ENCODE measurements at places on chromosomes 2 and 18.
A peak's percentile ranks its signal among the peaks of the same experiment; 100 is the strongest.

DNA sequence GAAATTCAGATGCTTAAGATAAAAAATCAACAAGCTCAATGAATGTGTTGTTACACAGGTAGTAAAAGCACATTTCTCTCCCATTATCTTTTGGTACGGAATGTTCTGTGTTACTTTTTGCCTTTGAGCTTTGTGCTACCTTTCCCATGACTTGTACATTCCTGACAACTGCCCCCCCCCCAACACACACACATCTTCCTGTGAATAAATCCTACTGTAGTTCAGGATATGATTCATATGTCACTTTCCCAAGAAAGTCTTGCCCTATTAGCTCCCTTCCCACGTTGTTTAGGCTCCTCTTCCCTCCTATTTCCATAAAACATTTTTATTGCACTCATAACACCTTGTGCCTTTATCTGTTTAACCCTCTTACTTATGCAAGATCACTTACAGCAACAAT lies 442.6 kb upstream of the LRATD1 start:
- no peak for DNase-seq

DNA sequence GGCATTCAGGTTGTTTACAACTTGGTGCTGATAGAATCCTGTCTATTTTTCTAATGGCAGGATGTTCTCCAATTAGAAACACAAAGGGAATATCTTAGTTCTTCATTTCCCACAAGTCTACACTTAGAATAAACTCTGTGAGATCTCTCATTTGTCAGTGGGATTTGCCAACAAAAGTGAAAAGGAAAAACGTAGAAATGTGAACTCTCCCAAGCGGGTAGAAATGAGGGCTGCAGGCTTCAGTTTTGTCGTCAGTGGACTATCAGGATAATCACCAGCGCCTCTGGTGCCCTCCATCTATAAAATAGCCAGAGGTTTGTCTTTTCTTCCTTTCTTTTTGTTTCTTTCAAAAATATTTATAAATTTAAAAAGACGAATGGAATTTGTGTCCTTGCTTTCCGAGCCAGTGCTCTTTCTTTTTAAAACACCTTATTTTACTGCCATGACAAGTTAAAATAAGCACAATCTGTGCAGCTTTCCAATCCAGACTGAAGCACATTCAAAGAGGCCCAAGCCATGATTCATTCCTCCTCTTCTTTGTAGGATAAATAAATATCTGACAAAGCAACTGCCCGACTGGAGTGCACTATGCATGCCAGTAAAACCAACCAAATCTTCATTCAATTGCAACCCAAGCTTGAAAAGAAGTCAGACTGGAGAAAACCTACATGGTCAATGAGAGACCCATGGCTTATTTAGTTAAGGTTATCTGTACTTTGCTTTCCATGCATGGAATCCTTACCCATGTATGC lies 185.8 kb downstream of the ANKRD44 start:
- no peak for DNase-seq

DNA sequence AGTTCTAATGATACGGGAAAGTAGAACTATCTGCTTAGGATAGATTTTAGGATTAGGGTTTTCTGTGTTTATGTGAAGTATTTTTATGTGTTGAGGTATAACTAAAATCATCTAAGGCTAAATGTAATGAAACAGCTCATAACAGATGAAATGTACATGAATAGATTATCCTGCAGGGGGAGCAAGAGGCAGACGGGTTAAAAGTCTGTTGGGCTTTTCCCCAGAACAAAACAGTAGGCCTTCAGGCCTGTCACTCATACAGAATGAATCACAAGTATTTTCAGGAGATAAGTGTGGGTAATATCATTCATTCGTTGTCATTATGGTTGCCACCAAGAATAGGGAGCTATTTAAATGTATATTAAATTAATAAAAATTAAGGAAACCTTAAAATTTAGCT lies 107.9 kb upstream of the IL1R2 start:
- peak; percentile 47 for DNase-seq

DNA sequence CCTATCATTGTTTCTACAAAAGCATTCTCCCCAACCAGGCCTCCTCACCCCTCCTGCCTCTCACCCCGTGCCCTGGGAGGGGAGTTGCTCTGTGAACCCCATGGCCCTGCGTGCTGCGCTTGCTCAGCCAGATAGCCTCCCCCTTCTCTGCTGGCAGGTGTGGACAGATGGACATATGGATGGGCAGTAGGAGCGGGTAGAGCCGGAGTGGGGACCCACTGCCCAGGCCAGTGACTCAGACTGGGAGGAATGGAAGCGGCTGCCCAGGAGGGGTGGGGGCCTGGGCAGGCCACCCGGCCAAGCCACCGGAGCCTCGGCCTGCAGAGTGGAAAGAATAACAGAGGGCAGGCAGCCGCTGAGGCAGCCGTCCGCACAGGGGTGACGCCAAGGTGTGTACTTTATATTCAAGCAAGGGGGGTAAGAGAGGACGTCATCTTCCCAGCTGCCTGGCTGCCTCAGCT lies 8.7 kb downstream of the CYP26B1 start:
- DNase-seq, result no peak

- DNase-seq, result no peak
Measured at GRCh38 chr2:86352137-86352726, 14.8 kb upstream of the REEP1 start.

- no peak for DNase-seq
Measured at GRCh38 chr2:118992740-118993391, 50.9 kb downstream of the MARCO start.

- no peak for DNase-seq
Measured at GRCh38 chr2:68819556-68819955, 51.6 kb downstream of the BMP10 start.

- DNase-seq, result no peak
Measured at GRCh38 chr2:46534589-46534988, 55.2 kb downstream of the TMEM247 start.

All from CD4-positive, alpha-beta T cell treated with Interleukin-4 for 4 hours (primary cell).